ENCODE measurements at places on chromosomes 11 and 22.

- DNase-seq: no peak
Observed at GRCh38 chr22:49765091-49765771, 62.4 kb downstream of the BRD1 start.

GRCh38 chr11:62753736-62754603, at the start of gene ZBTB3:
Gene ZBTB3, minus strand, starts transcription at chr11:62754160. Its CDS starts 496 bp downstream, at chr11:62753664.
- peak; percentile 100 for DNase-seq

- no peak for DNase-seq
Observed at GRCh38 chr22:40236131-40236665, 58.5 kb downstream of the TNRC6B start.

GRCh38 chr22:31102441-31103081, 4.8 kb downstream of the SELENOM start:
- no peak for DNase-seq

GRCh38 chr11:72770799-72771198, 18.6 kb upstream of the ARAP1 start:
- no peak for DNase-seq

DNA sequence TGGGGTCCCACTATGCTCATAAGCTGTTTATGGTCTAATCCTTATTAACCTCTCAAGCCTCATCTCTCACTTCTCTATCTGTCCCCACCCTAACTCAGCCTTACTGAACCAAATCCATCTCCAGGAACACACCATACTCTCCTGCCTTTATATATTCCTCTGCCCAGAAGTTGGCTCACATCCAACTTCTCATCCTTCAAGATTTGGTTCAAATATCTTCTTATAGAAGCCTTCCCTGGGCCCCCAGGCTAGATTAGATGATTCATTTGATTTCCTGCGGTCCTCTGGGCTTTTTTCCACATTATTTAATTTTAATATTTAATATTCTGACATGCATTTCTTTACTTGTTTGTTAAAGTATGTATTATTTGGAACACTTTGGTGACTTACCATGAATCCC, 23.2 kb downstream of the MEI1 start:
- DNase-seq: no peak

- DNase-seq: no peak
Observed at GRCh38 chr11:66168289-66168688, 98.2 kb downstream of the PACS1 start.

DNA sequence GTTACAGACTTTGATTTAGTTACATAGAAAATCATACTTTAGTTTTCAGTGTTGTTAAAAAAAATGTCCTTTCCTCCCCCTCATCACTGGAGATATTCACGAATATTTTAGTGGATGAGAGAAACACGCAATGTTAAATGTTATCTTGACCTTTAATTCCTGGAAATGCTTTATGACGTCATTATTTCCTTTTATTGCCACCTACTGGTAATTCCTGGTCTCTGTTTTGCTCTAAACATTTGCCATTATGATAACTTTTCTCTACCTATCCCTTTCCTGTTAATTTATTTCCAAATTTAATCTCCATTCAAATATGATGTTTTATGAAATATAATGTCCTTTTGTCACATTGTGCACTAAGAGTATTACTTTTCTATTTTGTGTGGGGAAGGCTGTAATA, 770.6 kb downstream of the FAM181B start:
- no peak for DNase-seq

GRCh38 chr22:27991586-27992293, 72.7 kb upstream of the PITPNB start:
- no peak for DNase-seq

DNA sequence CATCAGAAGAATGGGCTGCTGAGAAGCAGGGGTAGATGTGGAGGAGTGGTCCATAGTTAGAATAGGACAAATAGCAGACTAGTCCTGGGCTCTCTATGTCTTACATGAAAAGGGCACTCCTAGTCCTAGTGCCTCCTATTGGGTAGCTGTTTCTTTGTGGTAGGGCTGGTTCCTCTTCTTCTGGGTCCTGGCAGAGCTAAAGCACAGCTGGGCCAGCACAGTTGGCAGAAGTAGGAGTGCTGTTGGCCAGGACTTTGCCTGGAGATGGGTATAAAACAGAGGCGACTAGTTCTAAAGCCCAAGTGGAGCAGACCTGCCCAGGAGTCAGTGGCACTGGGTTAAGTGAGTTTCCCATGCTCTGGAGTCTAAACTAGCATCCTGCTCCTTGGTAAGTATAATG, 55.2 kb downstream of the PPFIBP2 start:
- DNase-seq: no peak

GRCh38 chr11:115616971-115617370, 112.8 kb upstream of the CADM1 start:
- no peak for DNase-seq

DNA sequence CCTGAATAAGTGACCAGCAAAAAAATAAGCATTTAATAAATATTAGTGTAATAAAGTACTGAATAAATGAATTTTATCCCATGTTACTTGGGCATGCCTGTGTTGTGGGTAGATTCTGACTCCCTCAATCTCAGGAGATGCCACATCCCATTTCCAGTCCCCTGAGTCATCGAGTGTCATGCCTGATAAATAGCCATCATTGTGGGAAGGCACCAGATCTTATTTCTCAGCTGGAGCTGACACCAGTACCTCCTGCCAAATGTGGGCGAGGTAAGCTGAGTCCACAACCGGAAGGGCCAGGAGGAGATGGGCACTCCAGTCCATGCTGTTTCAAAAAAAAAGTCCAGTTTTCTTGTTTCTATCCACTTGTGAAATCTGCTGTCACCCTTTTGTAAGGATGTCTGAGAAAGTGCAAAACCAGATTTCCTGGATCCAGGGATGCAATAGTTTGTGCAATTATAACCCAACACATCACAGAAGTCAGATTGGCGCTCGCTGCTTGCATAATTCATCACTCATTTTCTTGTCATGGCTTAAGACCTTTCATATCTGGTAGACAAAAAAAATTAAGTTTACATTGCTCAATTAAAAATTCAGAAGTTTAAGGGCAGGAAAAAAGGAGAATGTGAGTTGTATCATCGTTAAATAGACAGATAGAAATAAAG, 311.6 kb downstream of the MIAT start:
- no peak for DNase-seq

- no peak for DNase-seq
Observed at GRCh38 chr11:126189109-126189929, 22.1 kb downstream of the RPUSD4 start.

DNA sequence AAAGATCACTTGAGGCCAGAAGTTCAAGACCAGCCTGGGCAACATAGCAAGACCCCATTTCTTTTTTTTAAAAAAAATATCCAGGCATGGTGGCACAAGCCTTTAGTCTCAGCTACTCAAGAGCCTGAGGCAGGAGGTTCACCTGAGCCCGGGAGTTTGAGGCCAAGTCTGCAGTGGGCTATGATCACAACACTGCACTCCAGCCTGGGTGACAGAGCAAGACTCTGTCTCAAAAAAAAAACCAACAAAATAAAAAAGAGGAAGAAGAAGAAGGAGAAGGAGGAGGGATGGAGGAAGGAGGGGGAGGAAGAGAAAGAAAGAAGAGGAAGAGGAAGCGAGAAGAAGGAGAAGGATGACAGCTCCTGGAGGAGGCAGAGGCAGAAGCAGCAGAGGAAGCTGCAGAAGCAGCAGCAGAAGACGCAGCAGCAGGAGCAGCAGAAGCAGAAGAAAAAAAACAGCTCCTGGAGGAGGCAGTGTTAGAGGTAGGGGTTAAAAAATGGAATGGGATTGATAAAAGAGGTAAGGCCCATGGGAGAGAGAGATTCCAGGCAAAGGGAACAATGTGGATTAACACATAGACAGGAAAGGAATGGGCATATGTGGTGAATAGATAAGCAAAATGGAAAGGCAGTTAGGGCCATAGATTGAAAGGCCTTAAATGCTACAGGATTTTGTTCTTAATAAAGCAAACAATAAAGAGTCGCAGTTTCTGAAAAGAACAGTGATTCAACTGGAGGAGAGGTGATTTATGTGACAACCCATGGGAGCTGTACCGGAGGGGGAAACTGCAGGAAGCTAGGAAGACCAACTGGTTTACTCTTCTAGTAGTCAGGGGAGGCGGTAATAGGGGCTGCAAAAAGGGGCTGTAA, 10.9 kb downstream of the PRCP start:
- DNase-seq: no peak

DNA sequence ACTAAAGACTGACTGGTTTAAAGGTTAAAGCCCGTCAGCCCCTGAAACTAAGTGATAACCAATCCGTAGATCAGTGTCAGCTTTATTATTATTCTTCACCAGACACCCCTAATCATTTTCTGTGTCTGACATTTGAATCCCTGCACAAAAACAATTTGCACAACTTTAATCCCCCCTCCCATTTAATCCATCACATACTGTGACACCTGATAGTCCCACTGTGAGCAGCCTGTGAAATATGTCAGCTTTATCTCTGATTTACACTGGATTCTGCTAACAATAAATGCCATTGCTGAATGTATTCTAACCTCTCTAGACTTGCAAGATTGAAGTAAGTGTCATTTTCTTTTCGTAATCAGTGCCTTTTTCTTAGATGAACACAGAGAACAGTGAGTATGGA, 2089.0 kb upstream of the RAG2 start:
- DNase-seq: no peak

GRCh38 chr11:115497303-115497702, 6.9 kb downstream of the CADM1 start:
- DNase-seq: no peak

GRCh38 chr22:39493759-39494158, 8.3 kb upstream of the MIEF1 start:
- no peak for DNase-seq

GRCh38 chr22:49242480-49242879, 585.2 kb downstream of the BRD1 start:
- no peak for DNase-seq

DNA sequence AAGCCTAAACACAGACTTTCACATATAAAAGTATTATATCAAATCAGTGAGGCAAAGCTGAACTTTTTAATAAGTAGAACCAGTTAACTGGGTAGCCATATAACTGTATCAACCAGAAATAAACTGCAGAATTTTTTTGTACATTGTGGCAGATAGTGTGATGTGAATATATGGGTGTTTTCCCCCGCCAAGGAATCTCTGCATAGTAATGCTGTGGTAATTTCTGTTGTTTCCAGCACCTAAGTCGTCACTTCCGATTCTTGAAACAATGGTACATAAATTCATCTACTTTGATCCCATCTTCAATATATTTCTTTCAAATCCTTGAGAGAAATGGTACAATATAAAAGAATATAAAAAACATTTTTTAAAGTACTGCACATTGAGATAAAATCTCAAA, 39.6 kb downstream of the NARS2 start:
- DNase-seq: no peak

GRCh38 chr11:46457021-46457420, 65.4 kb upstream of the CHRM4 start:
- no peak for DNase-seq

- DNase-seq: no peak
Observed at GRCh38 chr11:1854949-1855885, 2.3 kb downstream of the LSP1 start.

DNA sequence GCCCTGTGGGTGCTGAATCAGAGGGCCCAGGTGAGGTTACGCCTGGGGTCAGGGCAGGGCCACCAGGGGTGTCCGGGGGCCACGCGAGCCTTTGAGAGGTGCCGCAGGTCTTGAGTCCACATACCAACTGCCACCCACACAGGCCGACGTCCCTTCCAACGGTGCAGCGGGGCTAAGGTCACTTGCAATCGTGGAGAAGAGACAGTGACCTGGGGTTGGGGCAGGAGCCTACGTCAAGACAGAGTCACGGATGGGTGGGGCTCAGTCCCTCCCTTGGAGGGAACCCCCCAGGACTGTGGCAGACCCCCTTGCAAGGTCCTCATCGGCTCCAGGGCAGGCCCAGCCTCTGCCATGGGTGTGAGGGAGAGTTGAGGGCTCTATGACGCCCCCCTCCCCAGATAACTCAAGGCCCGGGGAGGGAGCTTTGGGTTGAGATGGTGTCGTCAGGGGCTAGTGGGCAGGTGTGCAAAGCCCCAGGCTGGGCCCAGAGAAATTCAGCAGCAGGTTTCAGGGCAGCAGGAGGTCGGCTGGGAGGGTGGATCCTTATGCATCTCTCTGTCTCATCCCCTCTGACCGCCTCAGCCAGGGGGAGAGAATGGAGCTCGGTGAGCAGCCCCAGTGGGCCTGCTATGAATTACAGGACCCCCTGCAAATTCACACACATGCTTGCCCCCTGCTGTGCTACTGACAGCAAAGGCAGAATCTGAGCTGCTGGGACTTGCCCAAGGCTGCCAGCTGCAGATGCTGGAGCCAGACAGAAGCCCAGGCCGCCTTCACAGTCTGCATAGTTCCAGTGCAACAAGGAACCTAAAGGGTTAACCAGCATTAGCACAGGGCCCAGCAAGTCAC, 60.0 kb downstream of the MYEOV start:
- DNase-seq: peak; percentile 35

DNA sequence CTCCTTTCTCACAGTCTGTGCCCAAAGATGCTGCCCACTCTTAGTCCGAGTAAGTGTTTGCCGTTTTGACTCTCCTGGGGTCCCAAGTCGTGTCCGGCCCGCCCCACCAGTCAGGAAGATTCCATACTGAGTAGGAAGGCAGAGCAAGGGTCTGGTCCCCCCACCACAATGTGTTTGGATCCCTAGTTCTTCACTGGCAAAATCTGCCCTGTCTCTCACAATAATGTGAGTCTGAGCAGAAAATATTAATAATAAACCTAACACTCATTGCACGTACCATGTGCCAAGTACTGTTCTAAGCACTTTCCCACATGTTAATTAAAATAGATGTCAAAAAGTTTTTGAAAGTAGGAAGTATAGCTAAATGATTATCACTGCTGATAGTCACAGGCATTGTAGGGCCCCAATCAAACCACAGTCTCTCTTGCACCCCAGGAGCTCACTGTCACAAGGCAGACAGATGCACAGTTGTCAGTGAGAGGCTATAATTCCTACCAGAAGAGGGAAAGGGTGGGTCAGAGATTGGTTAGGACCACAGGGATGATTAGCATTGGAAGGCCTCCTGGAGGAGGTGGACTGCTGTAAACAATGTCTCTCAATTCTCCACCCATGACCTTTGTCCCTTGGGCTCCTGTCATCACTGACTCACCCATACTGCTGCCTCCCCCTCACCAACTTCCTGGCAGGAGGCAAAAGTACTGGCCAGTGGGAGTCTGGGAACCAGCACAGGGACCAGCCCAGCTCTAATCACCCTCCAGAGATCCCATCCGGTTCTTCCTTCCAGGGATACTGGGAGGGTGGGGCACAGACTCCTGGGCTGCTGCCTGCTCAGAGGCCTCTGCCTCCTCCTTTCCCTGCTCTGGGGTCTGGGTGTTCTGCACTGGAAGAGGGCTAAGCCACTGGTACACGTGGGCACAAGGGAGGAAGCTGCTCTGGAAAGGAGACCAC, 1.0 kb upstream of the POLD4 start:
- no peak for DNase-seq

GRCh38 chr22:20652130-20652529, 121.8 kb upstream of the SERPIND1 start:
- DNase-seq: no peak

- DNase-seq: no peak
Observed at GRCh38 chr11:74847395-74847794, 98.7 kb downstream of the RNF169 start.

DNA sequence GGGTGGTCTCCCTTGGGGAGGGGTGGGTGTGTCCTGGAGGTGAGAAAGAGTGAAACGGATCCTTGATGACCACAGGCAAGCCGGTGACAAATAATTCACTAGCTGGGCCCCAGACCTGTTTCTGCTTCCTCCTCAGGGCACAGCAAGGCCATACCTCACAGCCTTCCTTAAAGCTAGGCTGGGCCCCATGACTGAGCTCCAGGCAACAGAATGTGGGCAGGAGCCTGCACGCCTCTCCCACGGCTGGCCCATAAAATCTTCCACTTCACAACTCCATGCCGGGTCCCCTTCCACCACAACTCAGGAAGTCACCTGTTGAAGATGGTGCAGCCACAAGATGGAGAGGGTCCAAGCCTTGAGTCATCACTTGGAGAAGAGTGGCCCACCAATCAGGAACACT, 23.9 kb downstream of the SLC22A12 start:
- no peak for DNase-seq
